Activated B cell treated with CpG ODN at 0.5 μM for 24 hours (primary cell): ENCODE measurements at places on chromosomes 16 and 17. TPM values are rescaled to one million over a fixed set of nuclear protein-coding genes. Genes with fewer than 3 reads are reported as not detected.
A peak's percentile ranks its signal among the peaks of the same experiment; 100 is the strongest.

- no peak for DNase-seq
Measured at GRCh38 chr16:52470585-52470984, 76.4 kb downstream of the TOX3 start.

GRCh38 chr17:74833501-74834377, 25.9 kb downstream of the GRIN2C start:
- peak; percentile 30 for DNase-seq

DNA sequence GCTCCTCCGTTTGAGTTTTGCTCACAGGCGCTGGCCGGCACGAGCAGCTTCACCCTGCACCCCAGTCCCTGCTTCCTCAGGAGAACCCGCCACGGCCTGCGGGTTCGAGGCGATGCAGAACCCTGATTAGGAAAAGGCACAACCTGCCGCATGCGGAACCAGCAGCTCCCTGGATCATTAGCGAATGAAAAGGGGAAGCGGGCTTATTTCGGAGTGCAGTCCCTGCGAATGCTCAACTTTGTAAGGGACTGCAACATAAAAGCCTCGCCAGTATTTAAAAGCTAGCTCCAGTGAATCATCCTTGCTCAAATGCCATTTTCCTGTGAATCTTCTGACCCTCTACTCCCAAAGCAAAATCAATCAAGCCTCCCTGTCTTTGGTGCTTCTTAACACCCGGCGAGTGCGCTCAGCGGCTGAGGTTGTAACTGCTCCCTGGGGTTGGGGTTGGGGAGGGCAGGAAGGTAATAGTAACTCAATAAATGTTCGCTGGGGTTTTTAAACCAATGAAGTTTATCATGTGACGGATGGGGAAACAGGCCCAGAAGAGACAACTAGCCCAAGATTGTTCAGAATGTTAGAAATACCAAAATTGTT, 678 bp upstream of the AKAP10 start:
- no peak for DNase-seq

DNA sequence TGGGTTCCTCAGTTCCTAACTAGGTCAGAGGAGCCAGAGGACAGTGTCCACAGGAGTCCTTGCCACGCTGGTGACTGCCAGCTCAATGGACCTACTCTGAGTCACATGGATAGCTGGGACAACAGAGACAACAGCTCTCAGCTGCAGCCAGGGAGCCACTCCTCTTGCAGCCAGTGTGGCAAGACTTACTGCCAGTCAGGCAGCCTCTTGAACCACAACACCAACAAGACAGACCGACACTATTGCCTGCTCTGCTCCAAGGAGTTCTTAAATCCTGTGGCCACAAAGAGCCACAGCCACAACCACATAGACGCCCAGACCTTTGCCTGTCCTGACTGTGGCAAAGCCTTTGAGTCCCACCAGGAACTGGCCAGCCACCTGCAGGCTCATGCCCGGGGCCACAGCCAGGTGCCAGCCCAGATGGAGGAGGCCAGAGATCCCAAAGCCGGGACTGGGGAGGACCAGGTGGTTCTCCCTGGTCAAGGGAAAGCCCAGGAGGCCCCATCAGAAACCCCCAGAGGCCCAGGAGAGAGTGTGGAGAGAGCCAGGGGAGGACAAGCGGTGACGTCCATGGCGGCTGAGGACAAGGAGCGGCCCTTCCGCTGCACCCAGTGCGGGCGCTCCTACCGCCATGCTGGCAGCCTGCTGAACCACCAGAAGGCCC, 6.7 kb downstream of the ZNF646 start:
- no peak for DNase-seq

DNA sequence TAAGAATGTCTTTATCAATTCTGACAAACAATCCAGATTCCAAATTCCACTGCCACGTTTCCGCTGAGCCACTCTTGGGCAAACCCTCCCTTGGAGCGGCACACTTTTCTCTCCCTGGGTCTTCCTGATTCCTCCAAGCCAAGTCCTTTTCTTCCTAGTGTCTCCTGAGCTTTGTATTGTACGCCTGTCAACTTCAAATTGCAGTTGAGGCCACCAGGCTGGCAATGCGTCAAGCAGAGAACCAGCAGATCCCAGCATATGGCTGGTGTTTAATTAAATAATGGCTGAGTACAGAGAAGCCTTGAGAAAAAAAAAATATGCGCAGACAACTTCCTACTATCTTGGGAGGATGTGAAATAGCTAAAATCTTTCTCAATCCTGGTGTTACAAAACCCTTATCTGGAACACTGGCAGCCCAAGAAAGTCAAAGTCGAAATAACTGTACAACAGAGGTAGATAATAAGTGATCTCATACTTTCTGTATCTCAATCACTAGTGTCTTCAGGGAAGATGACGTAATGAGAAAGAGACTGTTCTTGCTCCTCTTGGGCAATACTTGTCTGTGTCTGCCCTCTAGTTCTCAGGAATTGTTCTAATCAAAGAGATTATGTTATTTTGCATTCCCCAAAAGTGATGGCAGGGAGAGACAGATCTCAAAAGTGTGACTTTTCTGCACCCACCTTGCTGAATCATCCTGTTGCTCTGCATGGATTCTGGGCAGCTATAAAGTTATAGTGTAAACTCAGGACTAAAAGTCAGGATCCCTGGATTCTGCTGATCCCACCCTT, 15.0 kb downstream of the SMIM36 start:
- no peak for DNase-seq

GRCh38 chr17:17951524-17951923, 20.7 kb downstream of the TOM1L2 start:
- no peak for DNase-seq

DNA sequence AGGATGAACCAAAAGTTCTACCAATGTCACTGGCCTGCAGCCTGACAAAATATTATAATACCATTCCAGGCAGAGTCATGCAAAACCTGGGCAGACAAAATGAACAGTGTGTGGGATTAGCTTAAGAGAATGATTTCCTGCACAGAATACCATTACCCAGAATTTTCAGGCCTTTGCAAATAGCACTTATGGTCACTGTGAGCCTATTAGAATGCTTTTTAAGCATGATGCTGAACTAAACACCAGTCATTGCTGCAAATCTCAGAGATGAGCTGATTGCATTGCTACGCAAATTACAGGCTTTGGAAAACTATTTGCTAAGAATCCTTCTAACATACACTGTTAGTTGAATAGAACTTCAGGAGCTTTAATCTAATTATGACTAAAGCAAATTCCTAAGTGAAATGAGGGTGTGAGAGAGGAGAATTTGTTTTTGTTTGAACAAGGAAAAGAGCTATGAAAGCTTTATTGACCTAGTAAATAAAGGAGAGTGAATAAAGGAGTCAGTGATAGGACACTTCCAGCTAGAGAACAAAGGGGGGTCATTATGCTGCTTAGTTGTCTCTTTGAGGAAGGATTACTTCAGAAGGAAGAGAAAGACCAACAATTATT, 398.8 kb downstream of the HS3ST3B1 start:
- DNase-seq, result no peak

DNA sequence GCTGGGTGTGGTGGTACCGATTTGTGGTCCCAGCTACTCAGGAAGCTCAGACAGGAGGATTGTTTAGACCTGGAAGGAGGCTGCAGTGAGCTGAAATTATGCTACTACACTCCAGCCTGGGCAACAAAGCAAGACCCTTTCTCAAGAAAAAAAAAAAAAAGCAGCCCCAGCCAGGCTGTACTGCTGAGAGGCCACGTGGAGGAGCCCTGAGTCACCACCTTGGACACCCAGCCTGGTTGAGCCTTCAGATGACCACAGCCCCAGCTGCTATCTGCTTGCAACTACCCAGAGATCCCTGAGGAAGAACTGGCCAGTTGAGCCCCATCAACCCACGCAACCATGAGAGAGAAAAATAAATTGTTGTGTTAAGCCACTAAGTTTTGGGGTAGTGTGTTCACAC, 23.6 kb upstream of the GPRC5C start:
- DNase-seq, result no peak

DNA sequence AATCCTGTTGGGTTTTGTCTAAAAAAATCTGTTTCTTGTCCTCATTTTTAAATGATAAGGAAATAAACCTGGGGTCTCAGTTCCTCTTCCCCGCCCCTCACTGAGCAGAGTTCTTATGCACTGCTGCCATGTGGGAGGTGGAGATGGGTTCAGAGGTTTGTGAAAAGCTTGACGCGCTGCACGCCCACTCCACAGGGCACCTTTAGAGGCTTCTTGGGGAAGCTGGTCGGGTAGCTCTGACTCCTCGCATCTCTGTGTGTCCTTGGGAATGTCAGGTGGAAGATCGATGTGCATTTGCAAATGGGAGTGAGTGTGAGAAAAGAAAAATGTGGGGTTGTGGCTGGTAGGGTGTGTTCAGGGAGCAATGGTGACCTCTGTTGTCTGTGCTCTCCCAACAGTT, 4.7 kb upstream of the ZNHIT3 start:
- no peak for DNase-seq

- no peak for DNase-seq
Measured at GRCh38 chr16:5575121-5575520, 477.5 kb upstream of the EEF2KMT start.

GRCh38 chr16:67430504-67430976, 381 bp upstream of the HSD11B2 start:
- DNase-seq, result peak; percentile 48

GRCh38 chr17:73669771-73670170, 25.5 kb upstream of the SDK2 start:
- DNase-seq, result no peak

The GP2 gene
- total RNA-seq, result not detected in 2 replicates

DNA sequence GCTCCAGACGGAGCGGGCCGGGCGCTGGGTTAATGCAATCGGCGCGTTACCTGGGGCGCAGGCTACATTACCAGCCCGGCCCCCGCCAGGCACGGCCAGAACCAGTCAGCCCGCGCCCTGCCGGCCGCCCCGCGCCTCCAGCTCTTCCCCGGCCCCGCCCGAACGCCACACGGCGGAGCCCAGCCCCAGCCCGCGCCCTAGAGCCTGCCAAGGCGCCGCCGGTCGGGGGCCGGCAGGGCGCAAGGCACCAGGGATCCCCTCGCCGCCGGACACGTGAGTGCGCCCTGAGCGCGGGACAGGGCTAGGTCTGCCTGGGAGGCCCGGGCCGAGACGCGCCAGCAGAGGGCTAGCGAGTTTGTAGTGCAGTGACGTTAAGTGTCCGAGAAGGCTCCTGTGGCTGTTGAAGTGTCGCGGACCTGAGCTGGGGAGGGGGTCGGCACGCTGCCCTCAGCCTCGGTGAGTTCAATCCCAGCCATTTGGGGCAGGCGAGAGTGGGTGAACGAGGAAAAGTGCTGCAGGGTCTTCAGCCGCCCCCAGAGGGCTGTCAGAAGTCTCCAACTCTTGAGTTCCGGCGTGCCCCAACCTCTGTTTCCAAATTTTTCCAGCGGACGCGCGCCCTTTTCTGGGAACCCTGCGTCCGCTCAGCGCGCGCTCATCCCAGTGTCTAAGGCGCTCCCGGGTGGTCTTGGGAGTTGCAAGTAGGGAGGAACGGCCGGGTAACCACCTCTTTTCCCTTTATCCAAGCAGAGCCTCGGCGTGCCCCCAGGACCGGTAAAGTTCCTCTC, at the start of gene SLC6A2:
TSS of gene SLC6A2 (plus strand) at position 92 of the 785 bp plus-strand sequence. CDS start 707 bp downstream, outside the sequence.
- no peak for DNase-seq

GRCh38 chr17:78687944-78688343, 94.1 kb downstream of the CYTH1 start:
- DNase-seq, result no peak

DNA sequence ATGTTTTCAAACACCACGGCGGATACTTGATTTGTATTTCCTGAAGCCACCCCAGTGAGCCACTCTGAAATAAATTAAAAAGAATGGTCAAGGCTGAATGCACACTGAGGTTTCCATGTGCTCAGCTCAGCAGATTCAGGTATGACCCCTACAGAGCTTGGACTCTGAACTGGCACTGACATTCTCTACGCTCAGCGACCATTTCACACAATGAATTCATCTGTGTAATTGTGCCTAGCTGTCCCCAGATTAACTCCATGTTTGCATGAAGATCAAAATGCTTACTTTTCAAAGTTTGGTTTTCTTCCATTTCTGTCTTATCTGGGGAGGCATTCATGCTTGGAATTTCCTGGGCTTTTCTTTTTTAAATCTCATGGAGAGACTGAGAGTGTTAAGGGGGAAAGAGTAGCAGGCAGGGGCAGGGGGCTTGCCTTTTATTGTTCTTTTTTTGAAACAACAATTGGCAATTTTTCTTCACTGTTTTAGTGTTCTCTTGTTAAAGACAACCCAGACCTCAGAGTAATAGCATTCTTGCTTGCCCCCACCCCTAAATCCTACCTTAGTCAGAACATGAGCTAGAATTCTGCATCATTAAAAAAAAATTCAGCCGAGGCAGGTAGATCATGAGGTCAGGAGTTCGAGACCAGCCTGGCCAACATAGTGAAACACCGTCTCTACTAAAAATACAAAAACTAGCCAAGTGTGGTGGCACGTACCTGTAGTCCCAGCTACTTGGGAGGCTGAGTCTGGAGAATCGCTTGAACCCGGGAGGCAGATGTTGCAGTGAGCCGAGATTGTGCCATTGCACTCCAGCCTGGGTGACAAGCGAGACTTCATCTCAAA, 85.5 kb upstream of the HNF1B start:
- no peak for DNase-seq

DNA sequence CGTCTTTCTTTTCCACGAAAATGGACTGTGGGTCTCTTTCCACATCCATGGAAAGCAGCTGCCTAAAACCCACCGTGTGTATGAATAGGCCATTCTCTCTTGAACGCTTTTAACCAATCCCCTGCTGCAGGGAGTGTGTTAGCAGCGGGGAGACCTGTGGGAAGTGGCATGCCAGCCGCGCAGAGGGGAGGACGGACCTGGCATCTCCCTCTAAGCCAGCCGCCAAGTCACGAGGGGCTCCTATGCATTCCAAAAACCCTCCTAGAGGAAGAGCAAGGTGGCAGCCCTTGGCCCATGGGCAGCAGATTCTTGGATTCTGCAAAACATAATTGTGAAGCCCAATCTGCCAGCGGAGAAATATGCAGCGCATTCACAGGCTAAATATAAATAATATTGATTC, 15.4 kb downstream of the RBFOX3 start:
- no peak for DNase-seq

The HOXB4 gene
- total RNA-seq, result 0.88 and 1.4 TPM in 2 replicates

- DNase-seq, result no peak
Measured at GRCh38 chr16:2019921-2020831, 591 bp downstream of the NPW start.

- DNase-seq, result no peak
Measured at GRCh38 chr16:27398894-27399853, 2.8 kb upstream of the IL21R start.

The C17orf50 gene
- not detected in 2 replicates for total RNA-seq

The PCGF2 gene
- total RNA-seq, result not detected in 2 replicates

The KRT33A gene
- not detected in 2 replicates for total RNA-seq

- no peak for DNase-seq
Measured at GRCh38 chr16:4966736-4967453, 8.8 kb downstream of the SEC14L5 start.

DNA sequence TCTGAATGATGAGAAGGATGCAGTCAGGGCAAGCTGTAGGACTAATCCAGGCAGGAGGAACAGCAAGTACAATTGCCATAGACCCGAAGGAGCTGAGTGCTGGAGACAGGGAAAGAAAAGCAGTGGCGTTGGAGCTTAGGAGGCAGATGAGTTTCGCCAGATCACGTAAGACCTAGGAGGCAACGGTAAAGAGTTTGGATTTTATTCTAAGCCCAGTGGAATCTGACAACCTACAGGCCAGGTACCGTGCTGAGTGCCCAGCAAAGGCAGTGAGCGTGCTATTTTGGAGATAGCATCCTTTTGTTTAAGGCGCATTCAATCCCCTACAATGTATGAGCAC, 1.2 kb downstream of the USP43 start:
- no peak for DNase-seq

The KRTAP9-2 gene
- total RNA-seq, result not detected in 2 replicates

GRCh38 chr17:47776330-47777197, 43.5 kb downstream of the TBX21 start:
- no peak for DNase-seq
